ENCODE measurements at places on chromosomes 12 and 14. TPM values are rescaled to one million over a fixed set of nuclear protein-coding genes. Genes with fewer than 3 reads are reported as not detected.

GRCh38 chr12:24127919-24128721 lies 178.7 kb upstream of the SOX5 start:
- no peak for DNase-seq

The TOGARAM1 gene
- 11.5 TPM for total RNA-seq

The PRB2 gene
- total RNA-seq, result not detected

The GDF3 gene
- total RNA-seq, result not detected

The APOF gene
- total RNA-seq, result not detected

GRCh38 chr12:76049575-76050251 lies 18.1 kb upstream of the PHLDA1 start:
- no peak for DNase-seq

- DNase-seq, result no peak
These were observed 59.7 kb upstream of the ARID2 start for GRCh38 chr12:45669792-45670191.

DNA sequence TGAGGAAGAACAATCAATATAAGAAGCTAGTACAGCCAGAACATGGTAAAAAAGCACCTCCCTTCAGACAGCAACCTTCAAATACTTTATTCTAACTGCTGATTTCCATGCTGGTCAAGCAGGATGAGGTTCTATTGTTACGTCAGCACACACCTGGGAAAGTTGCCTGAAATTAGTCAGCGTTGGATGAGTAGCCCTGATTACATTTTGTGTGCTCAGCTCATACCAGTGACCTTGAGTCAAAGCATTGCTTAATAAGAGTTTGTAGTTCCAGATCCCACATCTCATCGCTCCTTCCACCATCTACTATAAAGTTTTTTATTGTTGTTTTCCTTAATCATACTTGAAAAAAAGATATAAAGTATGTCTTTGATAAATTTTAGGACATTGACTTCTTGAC lies 361.5 kb downstream of the EGLN3 start:
- no peak for DNase-seq

DNA sequence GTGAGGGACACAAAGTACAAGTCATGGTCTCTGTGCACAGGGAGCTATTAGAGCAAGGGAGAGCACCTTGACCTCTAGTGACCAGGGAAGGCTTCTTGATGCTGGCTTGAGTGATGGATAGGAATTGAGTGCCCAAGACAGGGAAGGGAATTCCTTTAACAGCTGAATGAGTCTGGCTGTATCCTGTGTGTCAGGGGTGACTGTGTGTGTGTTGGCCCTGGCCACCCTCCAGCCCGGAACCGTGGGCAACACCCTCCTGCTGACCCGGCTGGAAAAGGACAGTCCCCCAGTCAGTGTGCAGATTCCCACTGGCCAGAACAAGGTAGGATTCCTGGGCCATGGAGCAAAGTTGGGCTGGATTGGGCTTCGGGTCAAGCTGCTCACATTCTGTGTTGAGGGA lies 5.5 kb upstream of the PFDN5 start:
- DNase-seq, result no peak

- DNase-seq, result no peak
These were observed 486.5 kb downstream of the ZFP36L1 start for GRCh38 chr14:68306265-68306933.

- DNase-seq, result no peak
These were observed 45.7 kb upstream of the APPL2 start for GRCh38 chr12:105281694-105282049.

DNA sequence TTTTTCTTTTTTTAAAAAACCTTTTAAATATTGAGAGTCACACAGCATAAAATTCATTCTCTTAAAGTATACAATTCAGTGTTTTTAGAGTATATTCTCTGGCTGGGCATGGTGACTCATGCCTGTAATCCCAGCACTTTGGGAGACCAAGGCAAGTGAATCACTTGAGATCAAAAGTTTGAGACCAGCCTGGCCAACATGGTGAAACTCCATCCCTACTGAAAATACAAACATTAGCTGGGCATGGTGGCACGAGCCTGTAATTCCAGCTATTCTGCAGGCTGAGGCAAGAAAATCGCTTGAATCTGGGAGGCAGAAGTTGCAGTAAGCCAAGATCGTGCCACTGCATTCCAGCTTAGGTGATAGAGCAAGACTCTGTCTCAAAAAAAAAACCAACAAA lies 68.4 kb upstream of the BCAT1 start:
- no peak for DNase-seq

The AACS gene
- total RNA-seq, result 36.7 TPM

DNA sequence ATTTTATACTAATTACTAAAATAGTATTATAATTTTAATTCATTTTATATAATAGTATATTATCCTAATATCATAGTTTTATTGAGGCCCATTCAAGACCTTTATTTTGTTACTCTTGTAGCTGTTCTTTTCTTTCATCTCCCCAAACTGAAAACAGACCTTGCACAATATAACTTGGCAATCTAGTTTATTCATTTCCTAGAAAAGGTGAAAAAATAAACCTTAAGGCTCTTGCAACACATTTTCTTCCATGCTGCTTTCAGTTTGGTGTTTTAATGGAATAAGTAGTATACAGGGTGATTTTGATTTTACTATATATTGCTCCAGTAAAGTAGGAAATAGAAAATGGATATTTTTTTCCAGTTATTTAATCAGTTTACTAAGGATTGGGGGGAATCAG lies 174.0 kb downstream of the SLC2A13 start:
- DNase-seq, result no peak

- no peak for DNase-seq
These were observed 84.6 kb upstream of the PTPRB start for GRCh38 chr12:70721656-70722357.

DNA sequence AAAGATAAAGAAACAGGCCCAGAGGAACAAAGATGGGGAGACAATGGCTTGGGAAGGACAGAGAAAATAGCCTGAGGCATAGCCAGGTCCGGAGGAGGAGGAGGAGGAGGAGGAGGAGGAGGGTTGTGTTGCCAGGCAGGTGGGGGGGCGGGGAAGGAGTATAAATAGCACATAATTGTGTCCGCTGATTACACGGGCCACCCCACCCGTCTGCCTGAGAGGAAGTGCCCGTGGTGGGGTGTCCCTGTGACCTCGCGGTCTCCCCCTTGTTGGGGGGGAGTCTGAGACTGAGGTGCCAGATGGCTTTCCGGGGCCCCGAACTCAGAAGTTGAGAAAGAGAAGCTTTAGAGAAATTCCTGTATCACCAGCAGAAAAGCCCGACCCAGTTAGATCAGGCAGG lies 1.9 kb upstream of the SP7 start:
- DNase-seq, result no peak

DNA sequence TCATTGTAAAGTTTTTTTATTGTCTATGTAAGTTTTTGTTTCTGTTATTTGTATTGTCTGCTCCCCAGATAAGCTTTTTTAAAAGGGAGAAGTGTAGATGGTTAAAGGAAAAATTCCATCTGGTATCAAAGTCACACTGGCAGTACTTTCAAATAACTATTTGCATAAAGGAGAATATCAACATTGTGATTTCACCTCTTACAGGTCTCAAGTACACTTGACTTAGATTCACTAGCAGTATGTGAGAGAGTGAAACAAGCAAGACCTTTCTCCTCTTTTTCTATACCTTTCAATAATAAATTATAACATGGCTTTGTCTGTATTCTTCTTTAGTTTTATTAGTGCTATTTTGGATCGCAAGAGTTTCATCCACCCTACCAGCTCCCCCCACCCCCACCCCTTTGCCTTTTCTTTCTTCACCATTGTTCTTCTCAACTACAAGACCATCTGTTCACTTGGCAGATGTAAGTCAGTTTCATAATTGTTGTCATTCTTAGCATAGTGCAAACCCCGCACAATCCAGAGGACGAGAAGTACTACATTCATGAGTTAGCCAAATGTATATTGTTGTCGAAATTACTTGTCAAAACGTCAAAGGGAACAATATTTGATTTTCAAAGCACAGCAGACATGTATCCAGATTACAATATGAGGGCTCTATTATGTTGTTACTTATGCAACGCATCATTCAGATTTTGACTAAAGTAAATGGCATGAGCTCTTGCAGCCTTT lies 602.7 kb upstream of the FLRT2 start:
- no peak for DNase-seq

DNA sequence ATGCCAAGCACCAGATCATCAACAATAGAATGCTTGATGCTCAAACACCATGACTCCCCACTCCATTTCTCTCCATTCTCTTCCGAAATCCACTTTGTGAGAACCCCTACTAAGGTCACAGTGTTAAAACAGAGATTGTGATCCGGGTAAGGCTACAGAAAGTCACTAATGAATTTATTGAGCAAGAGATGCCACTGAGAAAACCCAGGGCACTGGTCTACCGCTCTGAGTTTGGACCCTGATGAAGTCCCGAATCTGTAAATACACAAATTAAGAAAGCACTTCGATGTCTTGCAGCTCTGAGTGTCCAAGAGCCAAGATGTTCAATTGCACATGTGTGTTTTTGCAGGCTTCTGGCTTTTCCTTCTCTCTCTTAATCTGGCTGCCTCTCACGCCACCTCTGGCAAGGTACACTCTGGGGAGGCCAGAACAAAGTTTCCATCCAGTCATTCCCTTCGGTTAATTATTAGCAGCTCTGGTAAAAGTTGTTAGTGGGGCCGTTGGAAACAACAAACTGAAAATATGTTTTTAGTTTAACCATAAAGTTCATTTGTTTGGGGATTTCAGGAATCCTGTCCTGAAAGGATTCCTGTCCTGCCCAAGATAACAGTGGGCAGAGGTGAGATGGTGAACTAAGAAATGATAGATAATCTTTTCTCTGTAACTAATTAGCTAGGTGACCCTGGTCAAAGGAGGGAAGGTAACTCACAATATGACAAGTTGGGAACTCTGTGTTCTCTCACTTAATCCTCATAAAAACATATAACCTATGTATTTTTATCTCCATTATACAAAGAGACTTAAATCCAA lies 75.4 kb downstream of the BTG1 start:
- DNase-seq, result no peak

- no peak for DNase-seq
These were observed 439.7 kb downstream of the ADAMTS20 start for GRCh38 chr12:43112101-43112920.

The HCAR1 gene
- total RNA-seq, result not detected

Measured in natural killer cell treated with Interleukin-12 subunit alpha and Interleukin-12 subunit beta and Interleukin-15 and Interleukin-18, amount 100 ng/mL, for 72 hours (primary cell).